Cardiac septum (tissue), 1 donor: ENCODE measurements at places on chromosomes 6 and 20. TPM values are rescaled to one million over a fixed set of nuclear protein-coding genes. Genes with fewer than 3 reads are reported as not detected.

GRCh38 chr6:42979523-42980177 is 669 bp upstream of the PEX6 start:
- DNase-seq = no peak

- peak; percentile 75 for DNase-seq
Measured at GRCh38 chr6:304833-305370, 12.6 kb downstream of the DUSP22 start.

GRCh38 chr6:40877362-40877761 is 161.7 kb downstream of the UNC5CL start:
- DNase-seq = no peak

DNA sequence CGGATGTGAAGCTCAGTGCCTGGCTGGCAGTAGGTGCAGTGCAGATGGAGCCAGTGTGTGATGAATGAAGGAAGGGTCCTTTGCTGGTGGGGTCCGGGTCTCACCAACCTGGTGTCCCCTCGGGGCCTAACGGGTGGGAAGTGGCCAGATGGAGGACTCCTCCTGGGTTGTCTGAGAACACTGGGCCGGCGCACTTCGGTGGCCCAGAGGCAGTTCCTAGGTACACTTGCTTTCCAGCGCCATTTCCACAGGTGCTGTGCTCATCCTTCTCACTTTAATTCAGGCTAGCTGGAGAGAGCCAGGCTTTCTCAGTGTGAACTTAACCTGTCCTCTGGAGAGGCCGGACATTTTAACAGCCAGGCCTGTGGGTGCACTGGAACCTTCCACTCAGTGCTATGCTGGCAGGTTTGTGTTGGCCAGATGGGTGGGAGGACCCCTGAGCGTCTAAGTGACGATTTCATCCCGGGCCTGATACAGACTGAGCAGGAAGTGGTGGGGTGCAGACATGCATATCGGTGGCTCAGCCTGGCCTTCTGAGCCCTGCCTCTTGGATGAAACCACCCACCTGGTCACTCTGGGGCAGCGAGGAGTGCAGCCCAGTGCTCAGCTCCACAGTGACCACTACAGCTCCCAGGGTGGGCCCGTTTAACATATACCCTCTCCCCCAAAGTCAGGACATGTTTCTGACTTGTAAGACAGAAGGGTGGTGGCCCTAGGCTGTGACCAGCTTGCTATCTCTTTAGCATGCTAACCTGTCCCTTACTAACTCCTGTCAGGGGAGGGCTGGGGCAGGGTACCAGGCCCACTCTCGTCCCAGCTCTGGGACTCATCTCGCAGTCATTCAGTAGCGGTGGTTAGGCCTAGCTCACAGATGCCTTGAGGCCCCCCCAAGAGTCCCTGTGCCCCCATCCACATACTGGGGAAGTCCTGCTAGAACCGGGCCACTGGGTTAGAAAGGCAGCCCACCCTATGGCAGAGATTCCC is 8.2 kb upstream of the PYGB start:
- peak; percentile 72 for DNase-seq

Gene PGC
- not detected for total RNA-seq
